ENCODE measurements at places on chromosomes 13 and 19.

GRCh38 chr13:64765636-64766035 is 2464.5 kb downstream of the PCDH9 start:
- DNase-seq, result no peak

- DNase-seq, result no peak
These were observed 17.1 kb upstream of the WASF3 start for GRCh38 chr13:26540334-26540733.

DNA sequence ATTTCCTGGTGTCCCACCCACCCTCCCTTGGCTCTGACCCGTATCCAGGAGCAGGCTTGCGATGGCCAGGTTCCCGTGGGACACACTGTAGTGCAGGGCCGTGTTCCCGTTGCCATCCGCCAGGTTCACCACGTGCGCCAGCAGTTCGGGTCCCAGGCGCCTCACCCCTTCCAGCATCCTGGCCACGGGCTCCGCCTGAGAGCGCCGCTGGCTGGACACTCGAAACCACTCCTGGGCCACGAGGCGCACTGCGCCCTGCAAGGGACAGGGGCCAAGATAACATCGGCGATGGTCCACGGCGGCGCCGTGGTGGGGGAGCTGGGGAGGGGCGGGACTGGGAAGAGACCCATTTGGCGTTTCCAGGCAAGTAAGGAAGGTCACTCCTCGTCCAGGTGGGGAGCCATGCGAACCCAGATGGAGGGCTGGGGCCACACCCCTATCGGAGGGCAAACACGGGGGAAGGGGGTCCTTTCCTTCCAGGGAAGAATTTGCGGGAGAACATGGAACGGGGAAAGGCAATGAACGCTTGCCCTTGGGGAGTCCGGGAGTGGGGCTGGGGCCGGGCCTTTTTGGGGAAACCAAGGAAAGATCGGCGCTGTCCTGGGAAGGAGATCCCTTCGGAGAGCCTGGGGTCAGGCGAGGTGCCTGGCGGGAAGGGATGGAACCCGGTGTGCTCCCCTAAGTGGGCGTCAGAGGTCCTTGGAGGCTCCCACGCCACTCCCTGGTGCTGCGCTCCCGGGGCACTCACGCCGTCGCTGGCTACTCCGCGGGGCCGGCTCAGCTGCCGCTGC is 9.9 kb downstream of the KANK3 start:
- no peak for DNase-seq

DNA sequence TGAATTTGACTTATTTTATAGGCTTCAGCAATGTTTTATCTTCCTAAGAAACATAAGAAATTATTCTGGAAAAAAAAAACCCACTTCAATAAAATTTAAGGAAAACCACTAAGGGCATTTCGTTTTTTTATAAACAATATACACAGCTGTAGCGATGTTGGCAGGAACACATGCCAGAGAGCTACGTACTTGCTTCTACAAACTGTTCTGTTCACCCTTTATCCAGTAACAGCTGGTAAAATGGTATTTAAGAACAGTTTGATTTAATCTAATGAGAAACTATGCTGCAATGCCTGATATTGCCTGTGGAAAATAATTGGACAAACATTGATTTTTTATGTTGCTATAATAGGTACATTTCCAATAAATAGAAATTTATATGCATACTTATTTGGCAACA is 137.2 kb upstream of the DACH1 start:
- DNase-seq, result no peak

GRCh38 chr19:51100601-51101000 is 7.6 kb downstream of the CTU1 start:
- no peak for DNase-seq

GRCh38 chr19:43976732-43977131 is 7.3 kb upstream of the ZNF155 start:
- no peak for DNase-seq

- no peak for DNase-seq
These were observed 46.6 kb upstream of the TSC22D1 start for GRCh38 chr13:44622708-44623107.

DNA sequence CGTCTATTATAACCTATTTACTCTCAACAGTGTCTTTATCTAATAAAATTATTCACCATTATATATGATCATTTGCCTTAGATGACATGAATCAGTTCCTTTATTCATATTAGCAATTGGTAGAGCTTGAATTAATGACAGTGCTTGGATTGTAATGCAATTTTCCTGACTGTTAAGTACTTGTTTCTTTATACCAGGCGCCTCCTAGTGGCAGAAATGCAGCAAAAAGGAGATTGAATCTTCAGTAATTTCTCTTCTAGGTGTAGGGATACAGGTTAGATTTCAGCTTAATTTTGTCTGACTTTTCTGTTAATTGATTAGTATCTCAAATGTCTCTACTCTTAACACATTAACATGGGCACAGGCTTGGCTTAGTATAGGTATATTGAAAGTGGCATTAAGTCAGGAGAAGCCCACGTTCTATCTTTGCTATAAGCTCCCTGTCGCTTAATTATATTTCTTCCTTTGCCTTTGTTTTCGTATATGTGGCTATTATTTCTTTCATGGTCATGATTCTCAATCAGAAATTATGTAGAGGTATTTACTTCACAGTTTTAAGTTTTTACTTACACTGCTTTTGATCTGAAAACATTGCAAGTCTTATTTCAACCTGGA is 9.1 kb upstream of the LHFPL6 start:
- peak; percentile 88 for DNase-seq

DNA sequence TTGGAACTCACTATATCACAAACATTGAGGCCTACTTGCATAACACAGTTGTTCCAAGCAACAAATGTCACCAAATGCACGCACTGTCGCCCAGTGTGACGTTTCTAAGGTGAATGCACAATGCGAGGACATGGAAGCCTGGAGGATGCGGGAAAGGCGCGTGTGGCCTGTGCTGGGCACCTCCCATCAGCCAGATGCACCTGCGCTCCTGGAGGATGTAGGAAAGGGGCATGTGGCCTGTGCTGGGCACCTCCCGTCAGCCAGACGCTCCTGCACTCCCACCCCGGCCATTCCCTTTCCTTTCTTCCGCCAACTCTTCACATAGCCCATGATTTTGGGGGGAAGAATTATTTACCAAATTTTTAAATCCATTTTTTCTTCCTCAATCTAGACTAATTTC is 202.4 kb upstream of the SOX1 start:
- no peak for DNase-seq

DNA sequence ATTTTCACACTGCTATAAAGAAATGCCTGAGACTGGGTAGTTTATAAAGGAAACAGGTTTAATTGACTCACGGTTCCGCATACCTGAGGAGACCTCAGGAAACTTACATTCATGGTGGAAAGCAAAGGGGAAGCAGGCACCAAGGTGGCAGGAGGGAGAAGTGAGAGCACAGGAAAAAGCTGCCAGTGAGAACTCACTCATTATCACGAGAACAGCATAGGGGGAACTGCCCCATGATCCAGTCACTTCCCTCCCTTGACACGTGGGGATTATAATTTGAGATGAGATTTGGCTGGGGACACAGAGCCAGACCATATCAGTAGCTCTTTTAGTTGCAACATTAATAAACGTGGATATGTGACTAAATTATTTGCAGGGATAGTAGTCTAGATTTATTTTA is 4.3 kb upstream of the KCTD4 start:
- no peak for DNase-seq

DNA sequence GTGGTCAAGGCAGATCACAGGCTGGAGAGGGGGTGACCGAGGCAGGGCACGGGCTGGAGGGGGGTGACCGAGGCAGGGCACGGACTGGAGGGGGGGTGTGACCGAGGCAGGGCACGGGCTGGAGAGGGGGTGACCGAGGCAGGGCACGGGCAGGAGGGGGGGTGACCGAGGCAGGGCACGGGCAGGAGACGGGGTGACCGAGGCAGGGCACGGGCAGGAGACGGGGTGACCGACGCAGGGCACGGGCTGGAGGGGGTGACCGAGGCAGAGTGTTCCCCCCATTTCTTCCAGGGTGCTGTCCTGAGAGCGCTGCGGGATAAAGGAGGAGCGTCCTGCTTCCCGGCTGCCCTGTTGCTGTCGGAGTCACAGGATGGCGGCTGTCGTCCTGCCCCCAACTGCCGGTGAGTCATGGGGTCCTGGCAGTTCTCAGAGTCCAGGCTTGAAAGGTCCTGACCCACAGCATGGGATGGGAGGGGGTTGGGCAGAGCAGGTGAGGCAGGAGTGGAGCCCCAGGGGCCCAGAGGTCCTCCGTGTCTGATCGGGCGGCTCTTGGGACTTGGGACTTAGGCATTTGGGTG is 5.3 kb downstream of the ZNF557 start:
- DNase-seq, result no peak

GRCh38 chr13:40220299-40220935 is 446.0 kb downstream of the FOXO1 start:
- no peak for DNase-seq

- no peak for DNase-seq
These were observed 7.8 kb upstream of the SYCN start for GRCh38 chr19:39211731-39212374.

- no peak for DNase-seq
These were observed 22.3 kb upstream of the ZDHHC20 start for GRCh38 chr13:21481359-21481758.

- no peak for DNase-seq
These were observed 1744.3 kb upstream of the MIR17HG start for GRCh38 chr13:89603187-89603586.

DNA sequence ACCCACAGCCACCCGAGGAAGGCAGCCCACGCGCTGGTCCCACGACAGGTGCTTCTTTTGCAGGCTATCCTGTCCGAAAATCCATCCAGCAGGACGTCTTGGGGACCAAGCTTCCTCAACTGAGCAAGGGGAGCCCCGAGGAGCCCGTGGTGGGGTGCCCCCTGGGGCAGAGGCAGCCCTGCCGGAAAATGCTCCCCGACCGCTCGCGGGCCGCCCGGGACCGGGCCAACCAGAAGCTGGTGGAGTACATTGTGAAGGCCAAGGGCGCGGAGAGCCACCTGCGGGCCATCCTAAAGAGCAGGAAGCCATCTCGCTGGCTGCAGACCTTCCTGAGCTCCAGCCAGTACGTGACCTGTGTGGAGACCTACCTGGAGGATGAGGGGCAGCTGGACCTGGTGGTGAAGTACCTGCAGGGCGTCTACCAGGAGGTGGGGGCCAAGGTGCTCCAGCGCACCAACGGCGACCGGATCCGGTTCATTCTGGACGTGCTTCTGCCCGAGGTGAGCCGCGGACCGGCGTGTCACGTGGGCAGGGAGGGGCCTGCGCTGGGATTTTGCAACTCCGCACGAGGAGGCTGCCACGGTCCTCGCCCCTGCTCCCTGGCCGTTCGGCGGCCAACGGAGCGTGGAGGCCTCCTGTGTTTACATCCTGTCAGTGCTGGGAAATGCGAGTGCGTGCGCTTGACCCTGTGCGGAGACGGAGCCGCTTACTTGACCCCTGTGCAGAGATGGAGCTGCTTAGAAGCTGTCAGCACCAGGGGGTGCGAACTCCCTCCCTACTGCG is 12.9 kb upstream of the NDUFS7 start:
- no peak for DNase-seq

DNA sequence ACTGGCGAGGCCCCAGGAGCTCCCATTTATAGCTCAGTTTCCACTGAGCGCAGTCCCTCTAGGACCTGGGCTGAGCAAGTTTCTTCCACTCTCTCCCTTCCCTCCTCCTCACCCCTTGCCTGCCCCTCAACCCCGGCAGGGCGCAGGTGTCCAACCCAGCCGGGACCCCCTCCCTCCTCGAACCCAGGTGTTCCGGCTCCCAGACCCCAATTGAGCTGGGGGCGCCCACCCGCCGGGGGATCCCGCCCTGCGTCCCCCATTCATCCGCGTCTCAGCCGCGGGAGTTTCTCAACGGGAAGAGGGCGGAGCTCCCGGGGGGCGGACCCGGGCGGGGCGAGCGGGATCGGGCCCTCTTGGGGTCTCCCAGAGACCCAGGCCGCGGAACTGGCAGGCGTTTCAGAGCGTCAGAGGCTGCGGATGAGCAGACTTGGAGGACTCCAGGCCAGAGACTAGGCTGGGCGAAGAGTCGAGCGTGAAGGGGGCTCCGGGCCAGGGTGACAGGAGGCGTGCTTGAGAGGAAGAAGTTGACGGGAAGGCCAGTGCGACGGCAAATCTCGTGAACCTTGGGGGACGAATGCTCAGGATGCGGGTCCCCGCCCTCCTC is at the start of gene KIRREL2:
TSS of gene KIRREL2 (plus strand) at position 366 of the 604 bp plus-strand sequence. CDS start at position 575, 209 bp downstream.
- DNase-seq, result no peak

DNA sequence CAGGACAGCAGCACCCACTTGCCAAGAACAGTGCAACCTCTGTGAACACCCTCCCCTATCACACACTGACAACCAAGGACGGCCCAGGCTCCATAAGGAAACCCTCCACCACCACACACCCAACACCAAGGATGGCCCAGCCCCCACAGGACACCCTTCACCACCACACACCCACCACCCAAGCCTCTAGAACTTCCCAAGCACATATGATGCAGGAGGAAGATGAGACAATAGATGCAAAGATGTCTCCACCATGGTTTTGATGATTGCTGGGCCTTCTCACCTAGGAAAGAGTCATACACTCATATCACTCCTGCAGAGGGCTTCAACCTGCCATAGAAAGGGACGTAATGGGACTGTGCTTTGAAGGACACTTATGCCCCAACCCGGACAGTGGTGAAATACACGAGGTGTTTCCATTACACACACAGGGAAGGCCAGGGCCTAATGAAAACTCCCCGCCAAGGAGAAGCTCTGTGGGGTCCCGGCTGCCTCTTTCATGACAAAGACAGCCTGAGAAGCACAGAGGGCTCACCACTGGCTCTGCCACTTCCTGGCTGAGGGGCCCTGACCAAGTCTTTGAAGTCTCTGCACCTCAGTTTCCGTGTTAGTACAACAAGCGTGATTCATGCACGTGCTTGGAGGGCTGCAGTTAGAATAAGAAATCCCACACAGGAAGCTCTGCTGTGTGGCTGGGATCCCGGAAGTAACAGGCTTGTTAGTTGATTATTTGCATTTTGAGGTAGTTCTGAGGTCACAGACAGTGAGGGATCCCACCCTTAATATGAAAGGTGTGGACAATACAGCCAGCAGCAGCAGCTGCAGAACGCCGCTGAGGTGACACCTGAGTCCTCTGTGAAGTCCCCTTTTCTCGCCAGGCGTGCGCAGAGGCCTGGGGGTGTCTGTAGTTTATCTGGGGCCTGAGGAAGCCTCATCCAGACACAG is 61.9 kb upstream of the ATP12A start:
- DNase-seq, result peak; percentile 50

DNA sequence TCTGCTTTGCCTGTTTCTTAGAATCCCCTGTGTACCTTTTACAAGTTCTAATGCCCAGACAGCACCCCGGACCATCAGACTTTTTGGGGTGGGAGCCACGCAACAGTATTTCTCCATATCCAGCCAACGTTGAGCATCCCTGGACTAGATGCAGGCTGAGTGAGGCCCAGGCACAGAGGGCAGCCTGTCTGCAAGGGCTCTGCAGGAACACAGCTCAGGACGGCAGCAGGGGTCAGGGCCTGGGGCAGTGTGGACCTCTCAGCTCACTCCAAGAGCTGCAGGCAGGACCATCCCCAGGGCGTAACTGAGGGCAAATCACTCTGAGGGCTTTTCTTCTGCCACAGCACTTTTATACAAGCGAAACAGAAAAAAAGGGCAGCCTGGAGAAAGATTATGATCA is 95.8 kb downstream of the DNAJC15 start:
- no peak for DNase-seq

GRCh38 chr13:36355632-36356031 is 9.4 kb upstream of the SPART start:
- DNase-seq, result no peak

Data from hematopoietic multipotent progenitor cell treated with erythropoietin and hydrocortisone succinate and interleukin-3 and kit ligand, for 6 days (in vitro differentiated cells).